Psoas muscle (tissue), 8 donors: ENCODE measurements at places on chromosomes 2 and 18. TPM values are rescaled to one million over a fixed set of nuclear protein-coding genes. Genes with fewer than 3 reads are reported as not detected.

The PLCD4 gene
- 47.9 TPM for total RNA-seq

The GKN1 gene
- total RNA-seq: not detected

The LYG1 gene
- total RNA-seq: 0.39 TPM

The PFN4 gene
- not detected for total RNA-seq

The ACADL gene
- total RNA-seq: 14.7 TPM

The TUBA4A gene
- total RNA-seq: 707 TPM

The LRP2 gene
- not detected for total RNA-seq

The IL1B gene
- total RNA-seq: not detected

The SCG2 gene
- total RNA-seq: 0.08 TPM

The DSC1 gene
- total RNA-seq: not detected

The RAB6C gene
- total RNA-seq: 0.09 TPM

The SNORC gene
- total RNA-seq: 0.56 TPM

The KANSL3 gene
- 49.2 TPM for total RNA-seq

The LONRF2 gene
- 7.1 TPM for total RNA-seq

The PROKR1 gene
- total RNA-seq: not detected

The HOXD1 gene
- not detected for total RNA-seq

The CELF4 gene
- not detected for total RNA-seq

The ZNF385B gene
- total RNA-seq: 18.1 TPM

The TPO gene
- total RNA-seq: 2.4 TPM

The WDR54 gene
- 1.5 TPM for total RNA-seq

The NCKAP5 gene
- 1.2 TPM for total RNA-seq

The CROCC2 gene
- not detected for total RNA-seq

The ELP2 gene
- 54.7 TPM for total RNA-seq

The CNTNAP5 gene
- total RNA-seq: not detected

The CENPA gene
- not detected for total RNA-seq

The COL6A3 gene
- 75.2 TPM for total RNA-seq

The TNP1 gene
- not detected for total RNA-seq

The TBR1 gene
- total RNA-seq: not detected

The RAPGEF4 gene
- total RNA-seq: 1.9 TPM

The SOX11 gene
- total RNA-seq: 0.02 TPM

The NRP2 gene
- total RNA-seq: 6.9 TPM

The TXNDC2 gene
- not detected for total RNA-seq

The KATNAL2 gene
- total RNA-seq: 0.21 TPM

The CKAP2L gene
- total RNA-seq: not detected

The SERPINB8 gene
- total RNA-seq: 0.84 TPM

The POTEJ gene
- total RNA-seq: not detected

The TTC39C gene
- total RNA-seq: 2.1 TPM

The MC2R gene
- total RNA-seq: 0.48 TPM

The KCNK3 gene
- total RNA-seq: 0.12 TPM

The MAB21L4 gene
- not detected for total RNA-seq

The UGT1A10 gene
- total RNA-seq: not detected

The ZNF236 gene
- 9.4 TPM for total RNA-seq

The SP3 gene
- 41.2 TPM for total RNA-seq

The SERPINB12 gene
- not detected for total RNA-seq

The UCN gene
- 0.46 TPM for total RNA-seq

The TRIM54 gene
- total RNA-seq: 409 TPM
